ENCODE measurements at places on chromosomes 1 and 21. TPM values are rescaled to one million over a fixed set of nuclear protein-coding genes. Genes with fewer than 3 reads are reported as not detected.

The LCE2C gene
- total RNA-seq, result not detected

The SYTL1 gene
- 29.7 TPM for total RNA-seq

The ELK4 gene
- 81.8 TPM for total RNA-seq

The C8B gene
- total RNA-seq, result not detected

The TSPAN2 gene
- 0.21 TPM for total RNA-seq

The ZBTB8OS gene
- total RNA-seq, result 54.2 TPM

The ALG6 gene
- 27.7 TPM for total RNA-seq

The UMODL1 gene
- total RNA-seq, result not detected

The LIN9 gene
- total RNA-seq, result 13.8 TPM

The SLC1A7 gene
- not detected for total RNA-seq

The ZSWIM5 gene
- total RNA-seq, result 0.12 TPM

The ALG14 gene
- total RNA-seq, result 2.1 TPM

The RNU1-1 gene
- total RNA-seq, result 2,189 TPM

The RHCE gene
- total RNA-seq, result not detected

The ERG gene
- total RNA-seq, result 0.14 TPM

The TMEM234 gene
- total RNA-seq, result 10.6 TPM

The MTHFR gene
- total RNA-seq, result 18.4 TPM

The MCOLN3 gene
- total RNA-seq, result 0.66 TPM

The RIPK4 gene
- total RNA-seq, result not detected

The CAPN9 gene
- total RNA-seq, result not detected

The VPS13D gene
- 30.8 TPM for total RNA-seq

The C4BPA gene
- total RNA-seq, result not detected

The SFN gene
- 0.47 TPM for total RNA-seq

The ELAPOR1 gene
- 32.0 TPM for total RNA-seq

The ADGRL4 gene
- total RNA-seq, result not detected

The OVAAL gene
- not detected for total RNA-seq

The CERS2 gene
- total RNA-seq, result 195 TPM

The CYP4A22 gene
- not detected for total RNA-seq

The TFF3 gene
- total RNA-seq, result not detected

The OR2AK2 gene
- not detected for total RNA-seq

The ZBTB48 gene
- total RNA-seq, result 37.8 TPM

The TEX35 gene
- total RNA-seq, result not detected
